ENCODE measurements at places on chromosomes 4 and X.

GRCh38 chrX:115021121-115021520 is 3.7 kb upstream of the IL13RA2 start:
- DNase-seq = no peak

DNA sequence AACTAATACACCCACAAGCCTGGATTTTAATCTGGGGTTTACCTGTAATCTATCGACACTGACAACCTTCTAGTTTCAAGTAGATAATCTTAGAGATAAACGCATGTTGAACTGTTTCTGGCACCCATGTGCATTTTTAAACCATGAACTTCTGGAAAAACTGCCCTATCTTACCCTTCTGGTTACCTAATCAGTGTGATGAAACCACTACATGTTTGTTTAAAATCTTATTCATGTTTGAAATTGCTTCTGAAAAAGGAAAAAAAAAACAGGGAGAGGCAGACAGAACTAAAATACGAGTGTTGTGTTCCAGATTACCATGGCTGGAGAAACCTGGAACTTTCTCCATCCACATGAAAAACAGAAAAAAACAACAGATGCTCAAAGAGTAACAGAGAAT is 139.3 kb downstream of the MID1IP1 start:
- DNase-seq = no peak

GRCh38 chr4:77538574-77539157 is 67.0 kb upstream of the CXCL13 start:
- no peak for DNase-seq

DNA sequence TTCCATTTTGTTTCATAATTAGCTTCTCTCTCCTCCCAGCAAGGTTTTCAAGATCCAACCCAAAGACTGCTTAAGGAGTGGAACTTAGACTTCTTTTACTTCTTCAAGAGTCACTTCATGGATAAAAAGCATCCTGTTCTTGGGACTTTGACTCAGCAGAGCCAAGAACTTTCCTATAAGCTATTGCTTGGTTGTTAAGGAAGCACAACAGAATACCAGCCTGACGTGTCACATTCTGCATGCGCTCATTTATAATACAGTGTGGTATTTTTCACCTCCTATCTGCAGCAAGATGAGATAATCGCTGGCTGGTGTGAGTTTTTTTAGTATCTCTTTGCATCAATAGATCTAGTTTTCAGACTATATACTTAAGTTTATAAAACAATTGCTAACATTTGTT is 152.1 kb downstream of the PALLD start:
- no peak for DNase-seq

DNA sequence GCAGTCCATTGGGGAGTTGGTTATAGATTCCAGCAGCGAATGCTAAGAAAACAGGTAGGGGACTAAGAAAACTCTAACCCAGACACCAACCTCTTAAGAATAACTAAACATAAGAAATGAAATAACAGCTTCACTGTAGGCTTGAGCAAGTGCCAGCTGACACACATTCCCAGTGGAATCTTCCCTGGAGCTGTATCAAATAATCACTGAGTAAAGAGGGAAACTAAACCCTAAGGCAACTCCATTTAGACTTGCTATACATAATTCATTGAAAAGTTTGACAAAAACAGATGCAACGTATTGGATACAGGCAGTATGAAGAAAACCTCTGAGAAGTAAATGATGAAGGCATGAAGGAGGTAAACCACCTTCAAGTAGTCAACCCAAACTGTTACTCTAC is 293.5 kb downstream of the OPHN1 start:
- no peak for DNase-seq

Measured in T-cell (primary cell).